Neural crest cell (in vitro differentiated cells): ENCODE measurements at places on chromosomes 12 and 14. TPM values are rescaled to one million over a fixed set of nuclear protein-coding genes. Genes with fewer than 3 reads are reported as not detected.
A peak's percentile ranks its signal among the peaks of the same experiment; 100 is the strongest.

DNA sequence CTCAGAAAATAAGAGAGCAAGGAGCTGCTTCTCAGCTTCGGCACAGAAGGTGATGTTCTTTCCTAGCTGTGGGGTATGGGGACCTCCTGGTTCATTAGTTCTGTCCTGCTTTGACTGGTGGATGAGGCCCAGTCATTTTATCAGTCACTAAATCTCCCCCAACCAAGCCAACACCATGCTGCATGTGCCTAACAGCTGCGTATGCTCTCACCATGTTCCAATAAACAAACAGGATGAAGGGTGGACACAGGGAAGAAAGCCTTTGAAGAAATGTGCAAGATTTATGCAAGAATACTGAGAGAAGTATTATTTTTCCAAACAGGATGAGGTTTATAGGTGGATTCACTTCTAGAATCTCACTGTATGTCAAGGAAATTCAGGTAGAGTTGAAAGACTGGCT is 156.2 kb downstream of the TMEM132C start:
- no peak overlapping the region for H3K4me3 ChIP-seq
- no peaks in the 10 kb centered on the region for H3K36me3 ChIP-seq
- DNase-seq, result no peak

DNA sequence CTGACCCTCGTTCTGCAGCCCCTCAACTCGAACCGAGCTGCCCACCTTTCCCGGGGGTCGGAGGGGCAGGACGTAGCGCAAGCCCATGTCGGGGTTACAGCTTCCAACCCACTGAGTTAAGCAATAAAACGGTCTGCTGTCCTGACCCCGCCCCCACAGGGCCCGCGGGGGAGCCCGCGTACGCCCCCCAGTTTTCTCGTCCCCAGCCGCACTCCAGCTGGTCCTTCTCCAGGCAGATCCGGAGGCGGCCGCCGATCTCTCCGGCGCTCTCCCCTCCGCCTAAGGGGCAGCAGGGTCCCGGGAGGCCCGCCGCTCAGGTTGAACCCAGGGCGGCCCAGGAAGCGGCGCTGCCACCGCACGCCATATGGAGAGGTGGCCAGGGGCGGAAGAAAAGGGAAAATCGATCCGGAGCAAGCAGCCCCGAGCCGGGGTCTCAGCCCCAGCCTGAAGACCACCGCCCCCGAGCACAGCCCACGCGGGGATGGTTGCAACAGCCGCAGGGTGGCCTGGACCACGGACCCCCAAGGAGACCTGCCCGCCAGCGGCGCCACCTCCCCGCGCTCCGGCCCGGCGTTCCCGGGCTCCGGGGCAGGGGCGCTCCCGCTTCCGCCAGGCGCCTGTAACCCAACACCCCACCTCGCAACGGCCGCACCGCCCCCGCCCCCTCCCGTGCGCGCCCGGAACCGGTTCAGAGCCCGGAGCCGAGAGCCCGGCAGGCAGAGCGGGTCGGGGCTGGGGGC is 760 bp downstream of the ACTN1 start:
- peaks cover 30% of the 10 kb centered on the region for H3K4me1 ChIP-seq
- peaks cover 5% of the 10 kb centered on the region for H3K36me3 ChIP-seq
- peak overlapping the region; percentile 69 for H3K27ac ChIP-seq
- peaks cover 6% of the 10 kb centered on the region for H3K27me3 ChIP-seq

FERMT2 gene
- total RNA-seq, result 57.2 and 64.2 TPM in 2 replicates

SPTSSA gene
- total RNA-seq, result 24.5 and 24.7 TPM in 2 replicates

PTCSC3 gene
- total RNA-seq, result not detected in 2 replicates

PSMA3 gene
- 222 TPM in 2 replicates for total RNA-seq

CTSG gene
- total RNA-seq, result not detected in 2 replicates

SCFD1 gene
- 62.9 and 63.4 TPM in 2 replicates for total RNA-seq
